ENCODE measurements at places on chromosomes 12 and 14.

- peak; percentile 94 for DNase-seq
Measured at GRCh38 chr12:79001404-79001803, 136.8 kb downstream of the SYT1 start.

DNA sequence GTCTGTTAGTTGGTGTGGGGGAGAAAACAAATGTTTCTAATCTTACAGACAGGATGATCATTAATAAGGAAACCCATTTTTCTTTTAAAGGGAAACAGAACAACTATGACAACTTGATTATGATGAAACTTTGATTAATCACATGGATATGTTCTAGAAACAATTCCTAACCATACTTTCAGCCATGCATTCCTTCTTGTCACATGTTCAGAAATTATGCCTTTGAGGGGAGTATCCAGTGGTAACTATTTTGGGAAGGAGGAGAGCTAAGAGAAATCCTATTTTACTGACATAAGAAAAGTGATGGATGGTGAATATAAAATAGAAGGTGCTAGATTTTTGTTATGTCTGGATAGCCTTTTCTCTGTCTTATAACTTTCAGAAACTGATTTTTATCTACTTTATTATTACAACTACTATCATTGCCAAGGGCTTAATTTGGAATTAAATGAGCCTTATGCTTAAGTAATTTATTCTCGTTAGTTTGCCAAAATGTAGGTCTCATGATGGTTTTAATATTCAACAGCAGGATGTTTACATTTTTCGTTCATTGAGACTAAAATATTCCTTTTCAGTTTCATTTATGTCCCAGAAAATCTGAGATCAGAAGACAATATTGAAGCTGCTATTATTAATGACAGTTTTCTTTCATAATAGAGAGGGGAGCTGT lies 200.1 kb downstream of the TMTC2 start:
- no peak for DNase-seq

- no peak for DNase-seq
Measured at GRCh38 chr12:60324746-60325145, 728.9 kb downstream of the SLC16A7 start.

- DNase-seq: no peak
Measured at GRCh38 chr14:65438266-65438933, 25.9 kb downstream of the FUT8 start.

DNA sequence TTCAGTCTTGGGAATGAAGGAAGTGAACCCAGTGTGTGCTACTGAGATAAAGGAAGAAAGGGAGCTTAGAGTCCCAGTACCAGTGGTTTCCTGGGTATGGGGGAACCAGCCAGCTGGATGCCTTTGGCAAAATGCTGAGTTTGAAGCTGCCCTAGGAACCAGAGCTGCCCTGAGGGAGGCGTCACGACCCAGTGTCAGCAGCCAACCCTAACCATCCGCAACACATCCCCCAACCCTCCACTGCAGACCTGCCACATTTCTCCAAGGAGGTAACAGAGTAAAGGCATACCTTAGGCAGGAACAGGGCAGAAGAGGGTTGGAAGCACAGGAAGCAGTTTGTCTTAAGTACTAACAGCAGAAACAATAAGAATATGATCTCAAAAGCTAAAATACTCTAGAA lies 28.6 kb downstream of the PRDM4 start:
- DNase-seq: no peak

- DNase-seq: no peak
Measured at GRCh38 chr12:42278128-42278510, 40.1 kb upstream of the YAF2 start.

DNA sequence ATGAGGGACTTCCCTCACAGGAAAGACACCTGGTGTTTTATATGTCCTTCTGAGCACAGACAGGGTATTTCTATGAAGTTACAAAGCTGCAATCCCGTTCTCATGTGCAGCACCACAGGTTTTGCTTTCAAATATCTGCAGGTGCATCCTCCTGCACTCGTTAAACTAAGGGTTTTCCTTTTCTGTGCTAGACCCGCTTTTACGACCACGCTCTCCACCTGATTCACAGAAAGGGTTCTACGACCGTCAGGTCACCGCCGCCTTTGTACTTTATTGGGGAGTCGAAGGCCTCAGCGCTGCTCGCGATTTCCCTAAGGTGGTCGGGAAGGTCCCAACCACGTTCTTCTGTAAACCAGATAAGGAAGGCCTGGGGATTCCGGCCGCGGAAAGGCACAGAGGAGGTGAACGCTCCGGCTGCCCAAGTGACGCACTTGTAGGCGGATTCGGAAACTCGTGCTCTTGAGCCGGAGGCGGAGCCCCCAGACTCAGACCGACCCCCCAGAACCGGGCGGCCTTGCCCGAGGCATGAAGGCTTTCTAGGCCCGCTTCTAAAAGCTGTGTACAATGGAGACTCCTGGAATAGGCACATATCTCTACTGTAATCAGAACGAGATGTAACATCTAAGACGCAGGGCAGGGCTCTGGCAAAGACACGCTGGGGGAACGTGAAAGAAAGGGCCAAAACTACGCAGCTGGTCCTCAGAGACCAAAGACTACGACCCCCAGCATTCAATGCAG lies 995 bp upstream of the HSP90B1 start:
- DNase-seq: no peak

DNA sequence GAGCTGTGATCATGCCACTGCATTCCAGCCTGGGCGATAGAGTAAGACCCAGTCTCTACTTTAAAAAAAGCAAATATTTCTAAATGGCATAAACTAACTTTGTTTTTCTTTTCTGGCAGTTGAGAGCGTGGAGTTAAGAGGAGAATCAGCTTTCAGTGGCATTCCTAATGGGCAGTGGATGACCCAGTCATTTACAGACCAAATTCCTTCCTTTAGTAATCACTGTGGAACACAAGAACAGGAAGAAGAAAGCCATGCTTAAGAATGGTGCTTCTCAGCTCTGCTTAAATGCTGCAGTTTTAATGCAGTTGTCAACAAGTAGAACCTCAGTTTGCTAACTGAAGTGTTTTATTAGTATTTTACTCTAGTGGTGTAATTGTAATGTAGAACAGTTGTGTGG lies 21.2 kb downstream of the TDG start:
- DNase-seq: no peak

GRCh38 chr12:54662026-54662425 lies 13.9 kb upstream of the DCD start:
- DNase-seq: no peak

GRCh38 chr14:68677476-68677875 lies 115.4 kb downstream of the ZFP36L1 start:
- DNase-seq: no peak

DNA sequence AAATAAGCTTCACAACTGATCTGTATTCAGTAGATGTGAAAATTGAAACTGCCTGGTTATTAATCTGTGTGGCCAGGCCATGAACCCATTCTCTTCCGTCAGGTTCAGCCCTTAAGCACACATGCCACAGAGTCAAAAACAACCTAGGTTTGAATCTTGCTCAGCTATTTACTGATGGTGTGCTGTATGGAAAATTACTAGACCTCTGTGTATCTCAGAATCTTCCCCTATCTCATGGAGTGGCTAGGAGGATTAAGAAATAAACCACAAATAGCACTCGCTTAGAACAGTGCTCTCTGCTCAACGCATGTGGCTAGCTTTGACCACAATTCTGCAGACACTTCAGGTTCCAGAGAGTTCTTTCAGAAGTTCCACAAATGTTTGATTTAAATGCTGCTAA lies 240.7 kb upstream of the PLEKHG7 start:
- DNase-seq: no peak

GRCh38 chr14:76950055-76951020 lies 78.2 kb downstream of the IRF2BPL start:
- no peak for DNase-seq

- no peak for DNase-seq
Measured at GRCh38 chr14:52602131-52602530, 49.5 kb downstream of the GPR137C start.

GRCh38 chr12:116882742-116883141 lies 1.5 kb upstream of the HRK start:
- no peak for DNase-seq

DNA sequence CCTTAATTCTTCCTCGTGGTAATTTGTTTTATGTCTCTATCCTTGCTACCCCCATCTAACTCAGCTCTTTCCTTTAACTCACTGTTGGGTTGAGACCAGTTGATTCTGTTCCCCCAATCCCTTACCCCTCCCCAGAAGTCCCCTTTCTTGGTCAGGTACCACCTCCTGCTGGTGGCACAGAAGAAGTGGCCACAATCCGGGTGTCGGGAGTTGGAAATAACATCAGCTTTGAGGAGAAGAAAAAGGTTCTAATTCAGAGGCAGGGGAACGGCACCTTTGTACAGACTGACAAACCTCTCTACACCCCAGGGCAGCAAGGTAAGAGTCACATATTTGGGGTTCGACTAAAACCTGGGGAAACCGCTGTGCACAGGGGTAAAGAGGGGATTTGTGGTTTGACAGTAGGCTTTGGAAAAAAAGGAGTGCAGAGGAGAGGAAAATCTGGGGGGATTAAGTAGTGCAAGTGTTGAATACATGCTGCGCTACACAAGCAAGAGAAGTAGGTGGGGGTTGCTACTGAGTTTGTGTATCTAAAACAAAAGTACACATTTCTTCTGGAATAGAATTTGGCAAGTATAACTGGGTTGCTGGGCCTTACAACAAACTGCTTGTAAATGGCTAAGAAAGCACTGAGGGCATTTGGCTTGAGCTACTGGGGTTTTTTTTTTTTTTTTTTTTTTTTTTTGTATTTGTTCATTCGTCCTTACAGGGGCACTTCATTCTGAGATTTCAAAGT lies 1.3 kb downstream of the A2ML1 start:
- DNase-seq: no peak

GRCh38 chr12:71504476-71504875 lies 64.9 kb downstream of the LGR5 start:
- DNase-seq: no peak

DNA sequence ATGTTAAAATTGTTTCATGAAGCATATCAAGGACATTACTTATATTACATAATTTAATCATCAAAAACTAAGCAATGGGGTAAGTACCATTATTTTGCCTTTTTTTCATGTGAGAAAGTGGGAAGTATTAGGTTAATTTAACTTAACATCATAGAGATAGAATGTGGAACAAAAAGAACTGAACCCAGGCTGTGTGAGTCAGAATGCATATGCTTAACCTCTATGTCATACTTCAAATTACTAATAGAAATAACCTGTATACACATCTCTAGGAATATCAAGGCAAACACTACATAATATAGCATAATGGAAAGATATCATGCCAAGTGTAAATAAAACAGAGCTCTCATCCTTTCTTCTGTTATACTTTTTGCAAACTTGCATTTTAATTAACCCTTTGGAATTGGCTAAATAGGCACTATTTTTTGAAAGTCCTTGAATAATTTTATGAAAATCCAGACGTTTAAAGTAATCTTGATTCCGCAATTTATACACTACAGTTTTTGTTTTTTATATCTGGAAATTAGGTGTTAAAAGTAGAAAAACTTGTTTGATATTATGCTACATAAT lies 777.7 kb downstream of the SLC6A15 start:
- no peak for DNase-seq

DNA sequence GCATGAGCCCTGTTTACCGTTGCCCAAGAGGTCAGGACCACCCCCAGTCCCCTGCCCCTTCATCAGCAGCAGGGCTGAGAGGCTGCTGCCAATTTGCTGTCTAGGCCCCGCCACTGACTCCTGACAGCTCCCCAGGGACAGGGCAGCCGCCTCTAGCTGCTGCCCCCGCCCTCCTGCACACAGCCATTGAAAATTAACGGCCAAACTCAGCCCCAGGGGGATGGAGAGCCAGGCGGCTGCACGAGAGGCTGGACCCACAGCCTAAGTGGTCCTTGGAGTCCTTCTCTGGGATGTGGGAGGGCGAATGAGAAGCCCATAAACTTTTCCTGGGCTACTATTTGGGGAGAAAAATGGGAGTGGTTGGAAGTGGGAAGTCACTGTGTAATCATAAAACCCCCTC lies 4.6 kb downstream of the FOXN4 start:
- DNase-seq: peak; percentile 62

DNA sequence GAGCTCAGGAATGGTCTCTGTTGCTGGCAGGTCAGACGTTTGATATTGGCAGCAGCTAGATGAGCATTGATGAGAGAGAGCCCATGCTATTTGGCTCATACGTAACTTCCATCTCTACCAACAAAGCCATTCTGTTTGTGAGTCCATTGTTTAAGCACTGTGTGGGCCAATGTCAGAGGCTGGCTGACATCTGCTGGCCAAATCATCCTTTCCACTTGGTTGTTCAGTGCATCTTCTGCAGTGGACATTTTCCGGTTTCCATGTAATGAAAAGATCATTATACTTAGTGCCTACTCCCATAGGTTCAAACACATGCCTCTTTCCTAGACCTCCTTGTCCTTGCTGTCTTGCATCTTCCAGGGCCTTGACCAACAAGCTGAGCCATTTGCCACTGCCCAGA lies 59.2 kb downstream of the IFT81 start:
- DNase-seq: no peak

GRCh38 chr14:54687750-54688119 lies 120.8 kb downstream of the SAMD4A start:
- DNase-seq: no peak
